ENCODE measurements at places on chromosomes 7 and 10.
A peak's percentile ranks its signal among the peaks of the same experiment; 100 is the strongest.

DNA sequence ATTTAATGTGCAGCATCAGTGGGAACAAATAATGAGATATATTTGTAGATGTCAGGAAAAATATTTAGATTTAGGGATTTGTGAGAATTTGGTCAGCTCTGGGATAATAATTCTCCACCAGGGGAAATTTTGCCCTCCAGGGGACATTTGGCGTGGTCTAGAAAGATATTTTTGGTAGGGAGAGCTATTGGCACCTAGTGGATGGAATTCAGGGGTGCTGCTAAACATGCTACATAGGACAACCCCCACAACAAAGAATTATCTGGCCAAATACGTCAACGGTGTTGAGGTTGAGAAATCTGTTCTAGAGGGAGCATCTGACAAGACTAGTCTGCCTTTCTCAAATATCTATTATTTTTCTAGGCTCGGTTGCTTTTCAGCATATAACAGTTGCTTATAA lies 2.1 kb downstream of the ADK start:
- DNase-seq: no peak

DNA sequence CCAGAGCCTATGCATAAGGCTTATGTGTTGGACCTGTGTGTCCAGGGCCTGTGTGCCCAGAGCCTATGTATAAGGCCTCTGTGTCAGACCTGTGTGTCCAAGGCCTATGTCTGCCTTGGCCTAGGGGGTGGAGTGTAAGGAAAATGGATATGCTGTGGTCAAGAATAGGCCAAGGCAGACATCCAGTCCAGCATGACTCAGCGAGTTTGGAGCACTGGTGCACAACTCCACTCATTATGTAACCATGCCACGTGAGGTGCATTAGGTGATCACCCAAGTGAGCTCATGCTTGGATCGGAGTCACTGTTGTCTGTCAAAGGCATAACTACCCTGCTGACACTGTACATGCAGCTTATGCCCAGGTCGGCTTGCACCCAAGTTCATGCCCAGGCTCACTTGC lies 238.9 kb downstream of the CACNA2D1 start:
- no peak for DNase-seq

DNA sequence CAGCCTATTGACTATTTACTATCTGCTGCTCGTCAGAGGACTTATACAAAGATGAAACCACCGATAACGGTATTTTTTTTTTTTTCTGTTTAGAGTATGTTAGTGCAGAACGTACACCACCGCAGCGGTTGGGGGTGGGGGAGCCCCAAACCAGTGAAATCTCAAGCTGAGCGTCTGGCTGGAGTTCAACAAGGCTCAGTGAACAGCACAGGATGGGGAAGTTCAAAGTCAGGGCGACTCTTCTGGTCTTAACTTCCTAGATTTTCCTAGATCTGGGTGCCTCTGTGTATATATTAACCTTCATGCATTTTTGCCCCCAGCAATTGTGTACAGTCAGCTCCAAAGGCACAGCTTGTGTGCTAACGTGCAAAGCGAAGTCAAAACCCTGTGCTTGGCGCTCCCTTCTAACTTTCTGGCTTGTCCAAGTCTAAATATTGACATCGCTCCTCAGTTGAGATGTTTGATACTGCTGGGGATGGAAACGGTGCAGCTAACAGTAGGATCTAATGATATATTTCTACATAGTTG lies 1.1 kb downstream of the RHOBTB1 start:
- DNase-seq: peak; percentile 53

- DNase-seq: no peak
Observed at GRCh38 chr10:67603086-67603485, 92.9 kb downstream of the CTNNA3 start.

GRCh38 chr10:7015457-7015856 lies 395.4 kb downstream of the SFMBT2 start:
- no peak for DNase-seq

DNA sequence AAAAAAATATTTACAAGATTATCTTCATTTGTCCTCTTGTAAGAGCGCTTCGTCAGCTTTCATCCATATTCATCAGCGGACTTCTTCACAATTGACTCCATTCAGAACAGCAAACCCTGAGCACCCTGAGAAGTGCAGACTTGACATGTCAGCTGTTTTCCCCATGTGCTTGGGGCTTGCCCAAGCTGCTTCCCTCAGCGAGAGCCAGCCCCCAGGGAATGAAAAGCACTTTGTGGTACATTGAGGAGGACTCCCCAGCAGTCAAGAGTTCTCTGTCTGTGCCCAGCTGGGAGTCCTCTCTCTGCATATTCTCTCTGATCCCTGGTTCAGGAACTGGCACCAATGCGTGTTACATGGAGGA lies 22.7 kb downstream of the HKDC1 start:
- DNase-seq: no peak

GRCh38 chr7:157481389-157481788 lies 144.6 kb downstream of the DNAJB6 start:
- no peak for DNase-seq

GRCh38 chr10:74056050-74056818 lies 58.3 kb downstream of the VCL start:
- DNase-seq: peak; percentile 20

DNA sequence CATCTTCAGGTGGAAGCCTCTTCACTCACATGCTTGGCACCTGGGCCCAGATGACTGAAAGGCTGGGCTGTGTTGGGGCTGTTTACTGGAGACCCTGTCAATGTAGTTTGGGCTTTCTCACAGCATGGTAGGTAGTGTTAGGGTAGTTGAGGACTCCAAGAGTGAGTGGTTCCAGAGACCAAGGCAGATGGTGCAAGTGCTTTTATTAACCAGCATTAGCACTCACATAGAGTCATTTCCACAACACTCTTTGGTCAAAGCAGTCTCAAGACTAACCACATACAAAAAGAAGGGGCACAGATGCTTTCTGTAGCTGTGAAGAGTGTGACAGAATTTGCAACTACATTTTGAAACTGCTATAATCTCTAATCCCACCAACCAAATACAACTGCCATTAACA lies 135.0 kb downstream of the RTKN2 start:
- no peak for DNase-seq

- DNase-seq: peak; percentile 96
Observed at GRCh38 chr10:73358331-73359279, at the start of gene CFAP70. Gene CFAP70, minus strand, starts transcription at chr10:73358864. Its CDS starts 4,068 bp downstream, at chr10:73354796.

DNA sequence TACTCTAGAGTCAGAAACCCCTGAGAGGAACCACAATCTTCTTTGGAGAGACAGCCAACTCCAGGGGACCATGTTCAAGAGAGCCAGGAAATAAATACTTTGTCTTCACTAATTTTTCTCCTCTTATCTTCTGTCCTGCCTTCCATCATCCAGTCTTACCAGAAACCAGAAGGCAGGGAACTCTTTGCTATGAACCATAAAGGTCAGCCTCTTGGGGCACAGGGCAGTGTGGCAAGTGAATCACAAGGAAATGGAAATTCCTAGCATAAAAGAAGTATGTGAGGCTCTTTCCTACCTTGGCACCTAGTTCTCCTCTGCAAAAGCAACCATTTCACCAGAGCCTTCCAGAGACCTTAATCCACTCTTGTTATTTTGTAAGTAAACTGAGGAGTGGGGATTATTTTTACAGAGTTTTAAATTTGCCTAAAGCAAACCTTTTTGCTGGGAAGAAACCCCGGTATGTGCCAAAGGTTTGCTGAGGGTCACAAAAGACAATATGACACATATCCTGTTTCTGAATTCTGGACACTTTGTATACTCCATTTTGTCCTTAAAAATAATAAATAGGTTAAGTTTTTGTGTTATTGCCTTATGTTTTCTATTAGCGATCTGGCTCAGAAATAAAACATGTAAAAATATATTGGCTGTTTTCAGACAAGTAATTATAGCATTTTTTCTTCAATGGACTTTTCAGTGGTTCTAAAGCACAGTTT lies 87.1 kb downstream of the ADAM22 start:
- no peak for DNase-seq

DNA sequence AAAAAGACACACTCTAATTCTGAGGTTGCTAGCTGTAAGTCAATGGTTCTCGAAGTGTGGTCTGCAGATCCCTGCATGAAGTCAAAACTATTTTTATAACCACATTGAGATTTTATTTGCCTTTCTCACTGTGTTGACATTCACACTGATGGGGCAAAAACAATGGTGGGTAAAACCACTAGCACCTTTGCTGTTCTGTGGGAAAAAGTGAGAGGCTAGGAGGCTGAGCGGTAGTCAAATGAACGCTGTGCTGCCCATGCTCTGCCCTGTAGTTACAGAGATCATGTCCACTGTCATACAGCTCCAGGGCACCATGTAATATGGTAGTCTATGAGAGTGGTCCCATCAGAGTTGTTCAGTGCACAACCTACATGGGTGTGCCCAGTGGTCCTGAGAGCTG lies 21.6 kb upstream of the PDCD4 start:
- DNase-seq: no peak

DNA sequence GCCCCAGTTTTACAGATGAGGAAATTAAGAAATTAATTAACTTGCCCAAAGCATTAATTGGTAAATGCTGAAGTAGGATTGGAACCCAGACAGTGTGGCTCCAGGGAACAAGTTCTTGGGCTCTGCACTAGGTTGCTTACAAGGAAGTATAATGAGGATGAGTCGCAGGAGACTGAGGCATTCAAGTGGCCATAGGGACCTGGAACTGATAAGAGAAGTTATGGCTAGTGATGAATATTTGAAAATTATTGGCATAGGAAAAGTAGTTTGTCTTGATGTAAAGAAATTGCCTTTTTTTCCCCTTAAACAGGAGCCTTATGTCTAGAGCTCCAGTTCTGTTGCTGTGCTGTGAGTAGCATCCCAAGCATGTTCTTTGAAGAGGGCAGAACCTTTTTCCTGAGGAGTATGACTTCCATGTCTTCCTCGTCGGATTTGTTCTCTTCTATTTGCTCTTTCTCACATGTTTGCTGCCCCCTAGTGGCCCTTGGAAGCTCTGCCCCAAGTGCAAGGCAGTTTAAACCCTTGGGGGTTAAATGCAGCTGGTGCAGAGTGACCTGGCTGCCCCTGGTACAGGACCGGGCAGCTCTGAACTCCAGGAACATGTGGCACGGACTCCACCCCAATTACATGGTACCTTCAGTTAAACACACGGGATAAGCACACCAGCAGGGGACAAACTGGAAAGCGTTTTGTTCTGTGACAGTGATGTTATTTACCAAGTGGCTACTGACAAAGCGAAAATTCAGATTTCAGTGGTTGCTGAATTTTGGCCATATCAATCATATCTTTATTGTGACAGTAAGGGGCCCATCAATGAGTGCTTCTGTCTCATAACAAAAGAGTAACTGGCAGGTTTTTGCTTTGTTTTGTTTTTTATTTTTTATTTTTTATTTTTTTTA lies 148.8 kb downstream of the HECW1 start:
- peak; percentile 76 for DNase-seq

DNA sequence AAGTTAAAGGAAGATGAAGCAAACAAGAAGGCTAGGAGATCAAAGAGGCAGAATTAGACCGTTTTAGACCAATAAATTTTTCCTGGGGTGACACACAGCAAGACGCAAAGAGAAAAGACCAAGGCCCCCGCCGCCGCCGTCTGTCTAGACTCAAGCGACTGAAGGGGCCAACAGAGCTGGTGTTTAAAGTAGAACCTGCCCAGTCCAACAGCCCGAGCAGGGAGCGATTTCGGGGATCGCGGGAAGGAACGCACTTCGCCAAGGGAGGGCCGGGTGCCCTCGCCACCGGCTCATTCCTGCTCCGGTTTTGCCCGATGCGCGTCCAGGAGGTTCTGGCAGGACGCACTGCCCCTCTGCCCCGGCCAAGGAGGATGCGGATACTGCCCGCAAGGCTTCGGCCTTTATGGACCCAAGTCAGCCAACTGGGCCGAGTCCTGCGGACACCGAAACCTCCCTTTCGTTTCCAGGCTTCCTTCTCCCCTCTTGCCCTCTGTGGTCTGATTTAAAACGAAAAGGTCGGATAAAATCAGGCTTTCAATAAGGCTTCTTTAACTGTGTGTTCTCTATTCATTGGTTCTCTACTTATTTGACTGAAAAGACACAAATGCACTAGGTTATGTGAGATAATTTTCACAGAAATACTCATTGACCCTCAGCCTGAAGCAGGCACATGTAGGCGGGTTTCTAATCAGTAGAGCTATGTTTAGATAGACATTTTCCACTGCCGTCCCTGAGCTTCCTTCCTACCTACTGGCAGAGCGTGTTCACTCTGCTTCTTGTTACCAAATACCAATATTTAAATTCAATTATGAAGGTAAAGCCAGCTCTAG lies 2.2 kb upstream of the HOXA7 start:
- DNase-seq: no peak

- no peak for DNase-seq
Observed at GRCh38 chr7:129882531-129882930, 70.2 kb downstream of the UBE2H start.

GRCh38 chr7:128006550-128007302 lies 24.5 kb downstream of the LRRC4 start:
- DNase-seq: no peak

DNA sequence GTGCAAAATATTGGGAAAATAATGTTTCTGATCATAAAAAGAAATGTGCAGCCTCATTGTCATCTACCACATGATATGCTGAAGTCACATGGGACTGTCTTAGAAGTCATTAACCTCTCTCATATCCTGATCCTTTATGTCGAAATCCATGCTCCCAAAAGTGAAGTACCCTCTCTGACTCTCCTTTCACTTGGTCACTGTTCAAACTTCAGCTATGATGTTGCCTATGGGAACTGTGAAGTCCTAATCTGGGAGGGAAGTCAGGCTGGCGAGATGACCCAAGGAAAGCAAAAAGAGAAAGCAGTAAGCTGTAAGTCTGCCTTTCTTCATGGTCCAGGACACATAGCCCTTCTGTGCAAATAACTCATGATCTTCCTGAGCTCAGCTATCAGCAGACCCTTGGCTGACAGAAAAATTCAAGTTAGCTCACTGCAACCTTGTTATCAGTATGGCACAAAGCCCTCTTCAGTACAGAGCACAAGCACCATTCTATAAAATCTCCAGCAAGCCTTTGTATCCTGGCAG lies 29.5 kb downstream of the WASL start:
- no peak for DNase-seq

GRCh38 chr7:101179713-101180112 lies 380 bp downstream of the NAT16 start:
- DNase-seq: no peak

DNA sequence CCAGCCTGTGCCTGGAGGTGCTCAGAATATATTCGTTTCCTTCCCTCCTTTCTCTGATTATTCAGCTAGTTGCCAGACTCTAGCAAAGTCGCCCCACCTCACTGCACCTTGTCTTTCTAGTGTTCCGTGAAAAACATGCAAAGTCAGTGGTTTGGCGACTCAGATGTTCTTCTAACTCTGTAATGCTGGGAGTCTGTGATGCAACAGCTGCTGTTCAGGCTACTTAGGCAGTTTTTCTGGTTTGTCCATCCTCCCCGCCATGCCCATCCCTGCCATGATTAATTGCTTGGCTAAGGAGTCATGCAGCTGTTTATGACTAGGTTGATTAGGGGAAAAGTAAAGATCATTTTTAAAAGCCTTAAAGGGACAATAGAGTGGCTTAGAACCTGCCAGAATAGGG lies 99.4 kb downstream of the MTPN start:
- peak; percentile 15 for DNase-seq
